ENCODE measurements at places on chromosomes 11 and 22.

DNA sequence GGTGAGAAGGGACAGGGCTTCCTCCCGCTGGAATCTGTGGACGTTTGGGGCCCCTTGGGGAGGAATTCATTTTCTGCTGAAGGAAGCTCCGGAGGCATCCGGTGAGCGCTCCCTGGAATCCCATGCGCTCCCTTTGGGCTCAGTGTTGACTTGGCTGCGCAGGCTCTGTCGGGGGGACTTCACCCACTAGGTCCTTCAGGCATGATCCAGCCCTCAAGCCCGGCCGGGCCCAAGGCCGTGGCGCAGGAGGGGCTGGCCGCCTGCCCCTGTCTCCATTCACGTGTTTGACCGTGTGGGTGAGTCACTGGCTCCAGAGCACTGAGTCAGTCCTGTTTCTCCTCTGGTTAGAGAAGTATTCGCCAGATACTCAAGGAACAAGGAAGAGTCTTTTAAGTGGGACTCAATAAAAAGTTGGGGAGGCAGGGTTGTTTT lies 1.4 kb downstream of the CTTN start:
- no peaks in the 10 kb centered on the region for H3K36me3 ChIP-seq
- peak overlapping the region; percentile 80 for H3K4me3 ChIP-seq
- H3K27ac ChIP-seq = peak overlapping the region; percentile 91
- H3K27me3 ChIP-seq = no peaks in the 10 kb centered on the region
- DNase-seq = peak; percentile 59
- H3K4me1 ChIP-seq = peaks cover 23% of the 10 kb centered on the region

- no peak overlapping the region for H3K4me3 ChIP-seq
- no peaks in the 10 kb centered on the region for H3K27me3 ChIP-seq
- DNase-seq = no peak
- peaks cover 54% of the 10 kb centered on the region for H3K4me1 ChIP-seq
- peak overlapping the region; percentile 90 for H3K27ac ChIP-seq
These were observed 113.1 kb downstream of the DBX1 start for GRCh38 chr11:20047006-20047768.

DNA sequence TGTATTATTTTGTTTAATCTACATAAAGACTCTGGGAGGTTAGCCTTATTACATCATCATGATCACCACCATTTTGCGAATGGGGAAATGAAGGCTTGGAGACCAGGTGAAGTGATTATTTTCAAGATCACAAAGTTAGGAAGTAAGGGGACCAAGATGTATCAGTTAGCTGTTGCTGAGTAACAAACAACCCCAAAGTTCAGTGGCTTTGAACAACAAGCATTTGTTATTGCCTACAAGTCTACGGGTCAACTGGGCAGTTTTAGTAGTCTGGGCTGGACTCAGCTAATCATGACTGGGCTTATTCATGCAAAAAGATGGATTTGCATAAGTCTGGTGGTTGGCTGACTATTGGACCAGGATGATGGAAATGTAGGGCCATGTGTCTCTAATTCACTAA lies 389.2 kb downstream of the MIAT start:
- H3K27ac ChIP-seq = no peak overlapping the region
- peaks cover 15% of the 10 kb centered on the region for H3K4me1 ChIP-seq
- no peak for DNase-seq
- no peaks in the 10 kb centered on the region for H3K36me3 ChIP-seq

DNA sequence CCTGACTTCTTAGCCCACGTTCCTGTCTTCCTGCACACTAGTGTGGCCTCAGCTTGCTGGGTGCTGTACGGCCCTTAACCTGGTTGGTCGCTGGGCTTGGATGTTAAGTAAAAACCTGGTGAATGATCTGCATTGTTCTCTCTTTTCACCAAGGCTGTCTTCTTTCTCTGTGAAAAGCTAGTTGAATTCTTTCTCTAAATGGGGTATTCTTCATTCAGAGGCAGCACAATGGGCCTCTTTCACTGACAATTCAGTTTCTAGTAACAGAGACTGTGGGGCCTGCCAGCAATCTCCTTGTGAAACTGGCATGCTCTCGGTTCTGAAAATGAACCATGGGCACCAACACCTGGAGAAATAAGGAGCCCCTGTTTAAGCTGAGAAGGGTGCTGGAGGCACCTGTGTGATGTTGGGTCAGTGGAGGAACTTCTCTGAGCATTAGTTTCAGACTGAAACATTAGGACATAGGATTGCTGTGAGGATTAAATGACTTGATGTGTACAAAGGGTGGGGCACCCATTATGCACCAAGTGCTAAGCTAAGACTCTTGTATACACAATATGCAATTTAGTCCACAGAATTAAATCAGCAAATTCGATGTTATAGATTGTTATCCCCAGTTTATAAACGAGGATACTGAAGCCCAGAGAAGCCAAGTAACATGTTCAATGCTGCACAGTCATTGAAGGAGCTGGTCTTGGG lies 33.1 kb upstream of the ELF5 start:
- H3K36me3 ChIP-seq = no peaks in the 10 kb centered on the region
- H3K4me1 ChIP-seq = no peaks in the 10 kb centered on the region
- no peak overlapping the region for H3K4me3 ChIP-seq
- H3K27ac ChIP-seq = no peak overlapping the region

DNA sequence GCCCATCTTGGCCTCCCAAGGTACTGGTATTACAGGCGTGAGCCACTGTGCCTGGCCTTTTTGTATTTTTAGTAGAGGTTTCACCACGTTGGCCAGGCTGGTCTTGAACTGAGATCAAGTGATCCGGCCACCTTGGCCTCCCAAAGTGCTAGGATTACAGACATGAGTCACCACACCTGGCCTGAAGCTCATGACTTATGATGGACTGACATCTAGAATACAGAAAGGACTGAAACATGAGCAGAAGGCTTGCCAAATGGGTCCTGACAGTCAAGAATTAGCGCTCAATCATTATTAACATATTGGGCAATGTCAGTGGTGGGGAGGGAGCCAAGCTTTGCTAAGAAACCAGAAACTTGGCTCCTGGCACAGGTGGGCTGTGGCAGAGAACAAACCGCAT lies 5.0 kb downstream of the FADS1 start:
- peaks cover 7% of the 10 kb centered on the region for H3K4me1 ChIP-seq
- no peaks in the 10 kb centered on the region for H3K27me3 ChIP-seq
- H3K27ac ChIP-seq = no peak overlapping the region

DNA sequence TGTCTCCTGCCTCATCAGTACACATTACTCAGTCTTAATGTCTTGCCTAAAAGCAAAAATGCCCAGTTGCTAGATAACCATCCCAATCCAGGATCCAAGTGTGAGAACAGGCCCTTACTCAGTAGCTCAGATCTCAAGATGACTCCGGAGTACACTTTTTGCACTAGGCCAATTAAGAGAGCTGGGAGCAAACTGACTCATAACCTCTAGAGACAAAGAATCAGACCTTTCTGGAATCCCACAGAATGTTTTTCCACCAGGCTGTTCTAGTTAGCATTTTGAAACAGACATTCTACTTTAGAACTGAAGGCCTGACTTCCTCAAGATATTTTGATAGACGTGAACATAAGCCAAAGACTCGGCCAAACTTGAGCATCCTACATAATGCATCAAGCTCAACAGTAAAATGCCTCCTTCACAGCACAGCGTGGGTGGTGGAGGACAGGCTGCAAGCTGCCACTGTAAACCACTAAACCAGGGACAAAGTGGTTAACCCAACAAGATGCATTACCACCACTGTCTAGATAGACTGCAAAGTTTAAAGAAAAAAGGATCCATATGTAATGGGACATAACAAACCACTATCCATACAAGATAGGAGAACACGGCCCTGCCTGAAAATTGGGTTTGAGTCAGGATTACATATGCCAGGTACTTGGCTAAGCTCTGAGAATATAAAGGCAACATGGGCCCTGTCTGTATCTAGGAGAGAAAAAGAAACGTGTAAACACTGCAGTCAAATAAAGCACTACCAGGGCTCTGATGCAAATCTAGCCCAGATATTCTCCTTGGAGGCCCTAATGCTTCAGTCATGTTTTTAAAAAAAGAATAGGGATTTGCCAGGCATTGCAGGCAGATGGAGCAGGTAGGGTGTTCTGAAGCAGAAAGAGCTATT lies 48.3 kb downstream of the MYH9 start:
- H3K27me3 ChIP-seq = no peaks in the 10 kb centered on the region
- no peak for DNase-seq
- H3K27ac ChIP-seq = peak overlapping the region; percentile 65
